ENCODE measurements at places on chromosomes 5 and 9. TPM values are rescaled to one million over a fixed set of nuclear protein-coding genes. Genes with fewer than 3 reads are reported as not detected.

The PCDHA5 gene
- under 0.01 TPM for total RNA-seq

The AQP3 gene
- 0.97 TPM for total RNA-seq

The ASPN gene
- total RNA-seq, result 1.6 TPM

The SLC24A2 gene
- total RNA-seq, result not detected

The KIF12 gene
- total RNA-seq, result not detected

The ERCC8 gene
- total RNA-seq, result 18.0 TPM

The TMEFF1 gene
- total RNA-seq, result 0.43 TPM

The ELAVL2 gene
- total RNA-seq, result not detected

The RNF44 gene
- 2.6 TPM for total RNA-seq

The ZBTB26 gene
- total RNA-seq, result 4.3 TPM
